Lower lobe of right lung (tissue), 2 donors: ENCODE measurements at places on chromosomes 16 and 17. TPM values are rescaled to one million over a fixed set of nuclear protein-coding genes. Genes with fewer than 3 reads are reported as not detected.

DNA sequence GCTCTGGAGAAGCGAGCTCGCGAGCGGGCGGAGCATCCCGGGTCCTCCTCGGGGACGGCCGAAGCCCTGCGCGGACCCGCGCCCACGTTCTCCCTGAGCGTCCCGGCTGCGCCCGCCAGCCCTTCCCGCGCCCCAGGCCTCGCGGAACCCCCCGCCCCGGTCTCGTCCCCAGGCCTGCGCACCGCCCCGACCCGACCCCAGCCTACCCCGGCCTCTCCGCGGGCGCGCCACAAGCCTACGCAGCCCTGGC is 159 bp downstream of the USP36 start:
- no peak for DNase-seq
- H3K4me1 ChIP-seq: peaks cover 25% of the 10 kb centered on the region
- H3K27me3 ChIP-seq: no peaks in the 10 kb centered on the region
- H3K4me3 ChIP-seq: peak overlapping the region; percentile 92
- peak overlapping the region; percentile 100 for H3K27ac ChIP-seq

GRCh38 chr17:56756536-56756935 is 77.2 kb downstream of the C17orf67 start:
- peaks cover 12% of the 10 kb centered on the region for H3K4me1 ChIP-seq
- no peak for DNase-seq
- no peak overlapping the region for H3K27ac ChIP-seq
- no peaks in the 10 kb centered on the region for H3K36me3 ChIP-seq

DNA sequence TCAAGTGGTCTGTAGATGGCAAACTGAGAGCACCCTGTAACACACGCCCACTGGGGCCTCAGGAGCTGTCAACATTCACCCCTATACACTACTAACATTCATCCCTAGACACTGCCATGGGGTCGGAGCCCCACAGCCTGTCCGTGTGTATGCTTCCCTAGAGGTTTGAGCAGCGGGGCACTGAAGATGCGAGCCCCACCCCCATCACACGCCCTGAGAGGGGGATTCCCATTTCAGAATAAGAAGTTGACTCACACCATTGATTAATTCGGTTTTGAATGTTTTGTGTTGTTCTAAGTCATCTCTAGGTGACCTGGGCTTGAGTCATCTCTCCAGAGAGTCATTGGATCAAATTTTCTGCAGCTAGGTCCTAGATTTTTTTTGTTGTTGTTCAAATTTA is 37.3 kb upstream of the MMD start:
- H3K4me1 ChIP-seq: peaks cover 3% of the 10 kb centered on the region
- no peak overlapping the region for H3K4me3 ChIP-seq
- no peak for DNase-seq
- no peaks in the 10 kb centered on the region for H3K36me3 ChIP-seq
- no peaks in the 10 kb centered on the region for H3K27me3 ChIP-seq

DNA sequence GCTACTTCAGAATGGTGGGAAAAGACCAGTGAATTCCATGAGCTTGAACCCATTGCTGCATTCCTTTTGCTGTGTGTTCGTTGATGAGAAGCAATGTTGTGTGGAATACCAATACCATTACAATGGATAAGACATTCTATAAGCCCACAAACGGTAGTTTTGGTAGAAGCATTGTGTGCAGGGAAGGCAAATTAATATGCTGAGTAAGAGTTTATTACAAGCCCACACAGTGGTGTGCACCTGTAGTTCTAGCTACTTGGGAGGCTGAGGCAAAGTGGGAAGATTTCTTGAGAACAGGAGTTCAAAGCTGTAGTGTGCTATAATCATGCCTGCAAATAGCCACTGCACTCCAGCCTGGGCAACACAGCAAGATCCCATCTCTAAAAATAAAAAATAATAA is 19.9 kb upstream of the TENT4B start:
- H3K4me3 ChIP-seq: no peak overlapping the region
- no peaks in the 10 kb centered on the region for H3K36me3 ChIP-seq
- no peaks in the 10 kb centered on the region for H3K27me3 ChIP-seq
- DNase-seq: no peak
- no peaks in the 10 kb centered on the region for H3K4me1 ChIP-seq

DNA sequence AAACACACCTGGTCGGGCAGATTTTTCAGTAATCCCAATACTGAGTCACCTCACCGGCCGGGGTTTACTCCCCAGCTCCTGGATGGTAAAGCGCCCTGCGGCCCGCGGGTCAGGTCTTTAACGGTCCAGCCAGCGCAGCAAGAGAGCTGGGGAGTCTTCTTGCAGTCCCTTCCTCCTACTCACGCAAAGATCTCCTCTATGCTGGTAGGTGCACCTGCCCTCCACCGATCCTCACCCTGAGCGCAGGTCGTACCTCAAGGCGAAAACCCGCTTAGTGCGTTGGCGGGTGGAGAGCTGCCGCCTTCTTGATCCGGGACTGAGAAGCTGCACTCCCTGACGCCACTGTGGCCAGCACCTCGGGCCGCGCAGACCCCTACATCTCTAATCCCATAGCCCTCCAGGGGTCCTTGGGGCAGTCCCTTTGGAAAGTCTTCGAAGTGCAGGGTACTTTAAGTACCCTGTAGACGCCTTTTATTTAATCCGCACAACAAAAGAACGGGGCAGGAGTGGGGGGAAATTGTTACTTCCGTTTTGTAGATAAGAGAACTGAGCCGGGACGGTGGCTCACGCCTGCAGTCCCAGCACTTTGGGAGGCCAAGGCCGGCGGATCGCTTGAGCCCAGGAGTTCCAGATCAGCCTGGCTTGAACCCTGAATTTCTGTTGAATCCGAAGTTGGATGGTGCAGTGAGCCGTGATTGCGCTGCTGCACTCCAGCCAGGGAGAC is 10.4 kb upstream of the HOXB13 start:
- H3K4me3 ChIP-seq: no peak overlapping the region
- no peaks in the 10 kb centered on the region for H3K36me3 ChIP-seq
- H3K27ac ChIP-seq: no peak overlapping the region

DNA sequence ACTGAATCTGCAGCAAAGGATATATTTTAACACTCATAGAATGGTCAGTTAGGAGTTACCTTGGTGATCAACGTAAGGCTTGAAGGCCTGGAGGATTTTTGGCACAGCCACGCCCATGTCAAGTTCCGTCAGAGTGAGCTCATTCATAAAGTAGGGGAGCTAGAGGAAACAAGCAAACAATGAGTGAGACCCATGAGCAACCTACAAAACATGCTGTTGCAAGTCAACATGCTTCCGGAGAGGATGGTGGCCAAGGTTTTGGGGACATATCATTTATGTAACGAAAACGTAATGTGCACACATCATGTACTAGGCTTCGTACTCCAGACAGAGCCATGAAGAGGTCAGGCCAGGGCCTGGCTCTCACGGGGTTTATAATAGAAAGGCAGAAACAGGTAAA is 41.1 kb upstream of the ERN1 start:
- DNase-seq: no peak
- H3K4me1 ChIP-seq: peaks cover 40% of the 10 kb centered on the region
- no peak overlapping the region for H3K27ac ChIP-seq
- H3K4me3 ChIP-seq: no peak overlapping the region
- H3K36me3 ChIP-seq: peaks cover 43% of the 10 kb centered on the region
- H3K27me3 ChIP-seq: no peaks in the 10 kb centered on the region

DNA sequence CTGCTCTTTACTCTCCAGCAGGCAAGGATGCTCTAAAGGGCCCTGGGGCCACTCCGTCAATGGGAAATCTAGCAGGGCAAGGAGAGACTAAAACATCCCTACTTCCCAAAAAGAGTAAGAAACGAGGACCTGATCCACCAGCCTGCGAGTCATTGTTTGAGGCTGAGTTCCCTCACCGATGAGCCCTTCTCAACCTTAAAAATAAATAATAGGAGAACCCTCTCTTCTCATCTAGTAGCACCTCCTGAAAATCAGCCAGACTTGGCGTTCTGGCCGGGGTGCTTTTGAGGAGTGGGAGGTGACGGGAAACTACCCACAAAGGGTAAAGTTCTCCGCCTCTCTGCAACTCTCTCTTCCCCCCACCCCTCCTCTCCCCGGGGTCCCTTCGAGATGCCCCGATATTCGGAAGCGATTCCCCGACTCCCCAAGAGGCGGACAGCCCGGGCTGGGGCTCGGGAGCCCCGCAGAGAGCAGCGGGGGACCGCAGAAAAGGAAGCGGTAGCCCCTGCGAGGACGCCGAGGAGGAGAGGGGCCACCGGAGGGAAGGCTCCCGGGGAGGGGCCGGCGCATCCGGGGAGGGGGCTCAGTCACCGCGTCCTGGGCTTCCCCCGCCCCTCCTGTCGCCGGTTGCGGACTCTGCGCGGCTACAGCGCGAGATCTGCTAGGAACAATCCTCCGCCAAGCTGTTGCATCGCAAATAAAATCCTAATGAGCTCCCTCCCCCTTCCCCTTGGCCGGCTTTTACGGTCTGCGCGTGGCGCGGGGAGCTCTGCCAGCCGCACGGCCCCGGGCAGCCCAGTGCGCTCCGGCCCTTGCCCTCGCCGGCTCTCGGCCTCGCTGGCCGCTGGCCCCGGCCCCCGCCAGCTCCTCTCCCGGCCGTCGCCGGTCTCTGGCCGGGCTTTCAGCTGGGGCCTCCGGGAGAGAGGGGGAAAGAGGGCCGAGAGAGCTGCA is 1.3 kb downstream of the HOXB9 start:
- no peak for DNase-seq
- no peak overlapping the region for H3K27ac ChIP-seq
- no peaks in the 10 kb centered on the region for H3K36me3 ChIP-seq
- peaks cover 100% of the 10 kb centered on the region for H3K27me3 ChIP-seq

GRCh38 chr16:58205276-58206036 is 7.5 kb upstream of the CSNK2A2 start:
- H3K27ac ChIP-seq: no peak overlapping the region

- DNase-seq: no peak
- H3K36me3 ChIP-seq: no peaks in the 10 kb centered on the region
- H3K27me3 ChIP-seq: no peaks in the 10 kb centered on the region
- no peak overlapping the region for H3K4me3 ChIP-seq
Measured at GRCh38 chr17:60361889-60362288, 30.0 kb downstream of the USP32 start.

DNA sequence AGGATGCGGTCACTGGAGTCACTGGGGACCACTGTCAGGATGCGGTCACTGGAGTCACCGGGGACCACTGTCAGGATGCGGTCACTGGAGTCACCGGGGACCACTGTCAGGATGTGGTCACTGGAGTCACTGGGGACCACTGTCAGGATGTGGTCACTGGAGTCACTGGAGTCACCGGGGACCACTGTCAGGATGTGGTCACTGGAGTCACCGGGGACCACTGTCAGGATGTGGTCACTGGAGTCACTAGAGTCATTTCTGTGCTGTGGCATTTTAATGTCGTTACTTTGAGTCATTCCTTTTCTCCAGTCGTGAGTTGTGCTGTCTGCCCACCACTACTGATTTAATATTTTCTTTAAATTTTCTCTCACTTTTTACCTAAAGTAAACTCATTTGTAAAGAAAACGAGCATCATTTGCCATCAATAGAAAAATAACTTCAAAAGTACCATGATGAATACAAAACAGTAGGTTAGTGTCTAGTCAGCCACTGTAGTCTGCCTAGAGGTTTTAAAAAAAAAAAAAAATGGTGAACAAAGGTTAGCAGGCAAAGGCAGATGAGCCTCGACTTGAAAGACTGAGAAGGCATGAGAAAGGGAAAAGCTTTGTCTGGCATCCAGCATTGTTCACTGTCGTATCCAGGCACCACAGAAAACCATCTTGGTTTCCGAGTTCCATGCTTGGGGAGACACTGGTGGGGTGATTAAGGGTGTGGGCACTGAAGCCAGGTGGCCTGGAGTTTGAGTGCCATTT is 346.6 kb downstream of the SNX29 start:
- DNase-seq: no peak
- H3K36me3 ChIP-seq: no peaks in the 10 kb centered on the region
- H3K4me3 ChIP-seq: no peak overlapping the region
- H3K27ac ChIP-seq: no peak overlapping the region

DNA sequence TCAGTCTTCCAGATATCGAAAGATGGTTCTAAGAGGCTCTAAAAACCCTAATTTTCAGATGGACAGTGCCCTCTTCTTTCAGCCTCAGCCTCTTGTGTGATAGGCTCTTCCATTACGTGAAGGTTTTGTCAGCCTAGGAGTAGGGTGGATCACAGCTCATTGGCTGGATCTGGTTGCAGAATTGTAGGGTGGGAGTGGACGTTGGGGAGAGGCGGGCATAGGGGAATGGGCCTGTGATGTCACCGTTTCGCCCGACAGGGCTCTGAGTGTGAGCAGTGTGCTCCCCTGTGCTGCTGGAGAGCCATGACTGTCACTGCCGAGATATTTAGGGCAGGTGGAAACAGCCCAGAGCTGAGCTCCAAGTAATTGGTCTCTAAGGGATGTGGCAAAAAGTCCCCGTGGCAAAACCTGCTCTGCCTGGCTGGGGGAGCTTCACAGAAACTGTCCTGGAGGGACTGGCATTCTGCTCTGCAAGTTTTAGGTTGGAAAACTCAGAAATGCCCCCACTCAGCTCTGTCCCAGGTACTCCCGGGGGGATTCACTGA is 6.2 kb upstream of the WFIKKN1 start:
- H3K27ac ChIP-seq: no peak overlapping the region
- H3K4me3 ChIP-seq: no peak overlapping the region
- H3K36me3 ChIP-seq: peaks cover 45% of the 10 kb centered on the region
- no peaks in the 10 kb centered on the region for H3K27me3 ChIP-seq

- H3K27me3 ChIP-seq: no peaks in the 10 kb centered on the region
- H3K4me3 ChIP-seq: no peak overlapping the region
Measured at GRCh38 chr17:78210111-78210510, 3.9 kb upstream of the BIRC5 start.

- no peak for DNase-seq
- peak overlapping the region; percentile 25 for H3K4me3 ChIP-seq
- H3K36me3 ChIP-seq: no peaks in the 10 kb centered on the region
- peaks cover 44% of the 10 kb centered on the region for H3K27me3 ChIP-seq
Measured at GRCh38 chr17:43754947-43755346, 3.6 kb downstream of the SOST start.

- H3K4me3 ChIP-seq: no peak overlapping the region
- no peaks in the 10 kb centered on the region for H3K27me3 ChIP-seq
- no peaks in the 10 kb centered on the region for H3K36me3 ChIP-seq
- H3K27ac ChIP-seq: no peak overlapping the region
Measured at GRCh38 chr17:64306850-64307463, 43.9 kb upstream of the TEX2 start.

- no peak for DNase-seq
- peaks cover 5% of the 10 kb centered on the region for H3K4me1 ChIP-seq
- H3K36me3 ChIP-seq: no peaks in the 10 kb centered on the region
- H3K4me3 ChIP-seq: no peak overlapping the region
- H3K27me3 ChIP-seq: peaks cover 7% of the 10 kb centered on the region
Measured at GRCh38 chr16:15502041-15502725, 67.8 kb downstream of the BMERB1 start.

NPB gene
- total RNA-seq: 0.71 TPM

GDPD1 gene
- 5.3 TPM for total RNA-seq

GP1BA gene
- 0.92 TPM for total RNA-seq

SSTR5 gene
- total RNA-seq: not detected

CRYBA1 gene
- total RNA-seq: not detected
